Vagina (tissue), 2 donors: ENCODE measurements at places on chromosomes 16 and 17. TPM values are rescaled to one million over a fixed set of nuclear protein-coding genes. Genes with fewer than 3 reads are reported as not detected.

DNA sequence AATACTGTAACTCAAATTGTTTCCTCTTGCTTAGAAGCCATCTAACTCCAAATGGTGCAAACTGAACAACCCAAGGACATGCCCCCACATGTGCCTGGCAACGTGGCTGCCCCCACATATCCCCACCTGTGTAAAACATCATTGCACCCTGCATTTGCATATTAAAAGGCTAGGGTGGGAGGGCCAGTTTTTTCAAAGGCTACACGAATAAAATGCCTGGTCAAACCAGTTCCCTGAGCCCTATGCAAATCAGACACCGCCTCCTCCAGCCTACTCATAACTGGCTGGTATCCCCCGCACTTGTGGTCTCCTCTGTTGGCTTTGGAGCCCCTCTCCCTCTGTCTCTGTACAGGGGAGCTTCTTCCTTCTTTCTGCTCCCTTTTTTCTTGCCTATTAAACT is 26.7 kb downstream of the C16orf54 start:
- DNase-seq, result no peak

The CD300H gene
- total RNA-seq, result not detected

The ACSM2A gene
- total RNA-seq, result not detected

- DNase-seq, result no peak
Observed at GRCh38 chr16:82609140-82609539, 17.6 kb upstream of the CDH13 start.

The INCA1 gene
- 1.7 TPM for total RNA-seq

The QPRT gene
- 13.8 TPM for total RNA-seq

DNA sequence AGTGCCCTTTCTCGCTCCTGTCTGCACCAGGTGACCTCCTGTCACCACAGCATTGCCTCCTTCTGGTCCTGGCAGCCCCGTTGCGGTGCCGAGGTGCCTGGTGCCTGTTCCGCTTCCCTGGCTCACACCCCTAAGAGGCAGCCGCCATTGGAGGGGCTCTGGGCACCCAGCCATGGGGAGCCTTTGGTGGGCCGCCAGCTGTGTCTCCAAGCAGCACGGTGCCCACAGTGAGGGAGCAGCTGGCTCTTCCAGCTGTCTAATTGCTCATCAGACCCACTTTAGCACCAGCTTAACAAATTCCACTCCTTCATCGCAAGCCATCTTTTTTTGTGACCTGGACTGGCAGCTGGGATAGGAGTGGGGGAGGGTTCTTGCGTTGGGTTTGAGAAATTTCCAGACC is 276.1 kb downstream of the SNX29 start:
- no peak for DNase-seq

DNA sequence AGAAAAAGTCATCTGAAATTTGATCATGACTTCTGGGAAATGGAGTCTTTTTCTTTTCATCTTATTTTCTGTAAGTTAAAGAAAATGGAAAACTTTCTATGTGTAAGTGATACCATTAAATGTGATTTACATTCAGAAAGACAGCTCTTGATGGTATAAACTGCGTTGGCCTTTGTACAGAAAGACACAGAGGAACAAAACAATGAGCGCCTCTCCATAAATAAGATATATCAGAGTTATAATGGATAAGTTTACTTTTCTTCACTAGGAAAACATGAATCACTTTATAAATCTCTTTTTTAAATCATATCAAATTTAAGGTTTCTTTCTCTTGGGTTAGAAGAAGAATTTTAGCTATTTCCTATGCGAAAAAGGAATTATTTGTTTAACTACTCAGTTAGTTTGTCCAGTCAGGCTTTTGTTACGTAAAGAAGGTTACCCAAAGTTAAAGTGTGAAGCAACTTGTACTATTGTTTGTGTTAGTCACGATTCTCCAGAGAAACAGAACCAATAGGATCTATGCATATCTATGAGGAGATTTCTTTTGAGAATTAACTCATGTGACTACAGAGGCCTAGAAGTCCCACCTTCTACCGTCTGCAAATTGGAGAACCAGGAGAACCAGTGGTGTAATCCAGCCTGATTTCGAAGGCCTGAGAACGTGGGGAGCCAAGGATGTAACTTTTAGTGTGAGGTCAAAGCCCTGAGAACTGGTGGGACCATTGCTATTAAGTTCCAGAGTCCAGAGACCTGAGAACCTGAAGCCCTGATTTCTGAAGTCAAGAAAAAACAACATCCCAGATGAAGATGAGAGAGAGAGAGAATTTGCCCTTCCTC is 295.4 kb upstream of the KCNJ16 start:
- no peak for DNase-seq

The KCTD19 gene
- not detected for total RNA-seq

GRCh38 chr16:17512636-17513220 is 42.0 kb upstream of the XYLT1 start:
- DNase-seq, result no peak

DNA sequence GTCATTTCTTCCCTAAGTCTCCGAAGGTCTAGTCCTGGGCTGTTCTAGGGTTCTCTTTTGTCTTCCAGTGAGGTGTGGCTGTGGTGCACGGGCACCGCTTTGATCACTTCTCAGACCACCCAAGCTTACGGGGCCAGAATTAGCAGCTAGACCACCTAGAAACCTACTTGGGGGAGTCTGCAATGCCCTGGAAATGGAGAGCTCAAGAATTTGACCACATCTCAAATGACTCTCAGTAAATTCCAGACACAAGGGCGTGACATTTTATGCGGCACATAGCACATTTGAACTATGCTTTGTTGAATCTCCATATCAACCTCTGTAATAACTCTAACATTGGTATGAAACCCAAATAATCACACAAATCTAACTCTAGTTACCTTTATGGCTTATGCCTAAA is 24.9 kb downstream of the TRIM16 start:
- no peak for DNase-seq

DNA sequence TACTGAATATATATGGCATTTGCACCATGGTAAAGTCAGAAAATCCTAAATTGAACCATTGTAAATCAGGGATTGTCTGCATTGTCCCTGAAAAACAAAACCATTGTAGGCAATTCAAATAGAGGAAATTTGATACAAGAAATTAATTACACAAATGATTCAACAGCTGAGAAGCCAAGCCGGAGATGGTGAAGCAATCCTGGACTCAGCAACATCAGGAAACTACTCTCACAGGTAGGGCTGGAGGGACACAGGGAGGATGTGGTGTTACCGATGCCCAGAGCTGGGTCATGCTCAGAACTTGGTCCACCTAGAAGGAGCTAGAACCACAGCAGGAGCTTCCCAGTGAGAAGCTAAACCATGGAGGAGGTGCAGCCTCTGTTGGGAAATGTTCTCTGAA is 18.5 kb upstream of the SCNN1B start:
- no peak for DNase-seq

DNA sequence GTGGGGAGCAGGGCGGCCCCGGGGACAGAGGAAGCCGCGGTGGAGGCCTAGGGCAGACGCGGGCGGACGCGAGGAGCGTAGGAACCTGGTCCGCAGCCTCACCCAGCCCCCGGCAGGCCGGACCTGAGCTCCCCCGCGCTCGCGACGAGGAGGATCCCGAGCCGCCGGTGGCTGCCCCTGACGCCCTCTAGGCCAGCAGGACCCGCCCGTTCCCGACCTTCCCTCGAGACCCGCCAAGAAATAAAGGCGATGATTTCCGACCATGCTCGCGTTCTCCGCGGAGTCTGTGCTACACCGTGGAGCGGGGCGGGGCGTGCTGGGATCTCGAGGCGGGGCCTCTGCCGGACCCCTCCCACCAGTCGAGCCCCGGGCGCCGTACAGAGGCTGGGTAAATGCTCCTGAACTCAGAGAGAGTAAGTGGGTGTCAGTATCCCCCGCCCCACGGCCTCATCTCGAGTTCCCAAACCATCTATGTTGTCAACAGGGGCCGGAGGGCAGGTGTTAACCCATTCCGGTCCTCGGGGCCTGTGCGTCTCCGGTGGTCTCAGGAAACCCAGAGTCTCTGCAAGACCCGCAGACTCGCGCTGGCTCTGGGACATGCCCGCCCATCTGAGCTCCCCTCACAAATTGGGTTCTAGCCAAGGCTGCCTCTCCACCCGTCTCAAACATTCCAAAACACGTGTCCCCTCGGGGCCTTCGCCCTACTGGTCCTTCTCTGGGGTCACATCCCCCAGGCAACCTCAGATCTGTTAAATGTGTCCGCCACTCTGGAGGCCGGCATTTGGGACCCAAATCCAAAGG is 13.7 kb downstream of the SYCE1L start:
- DNase-seq, result no peak

The DPEP3 gene
- not detected for total RNA-seq

DNA sequence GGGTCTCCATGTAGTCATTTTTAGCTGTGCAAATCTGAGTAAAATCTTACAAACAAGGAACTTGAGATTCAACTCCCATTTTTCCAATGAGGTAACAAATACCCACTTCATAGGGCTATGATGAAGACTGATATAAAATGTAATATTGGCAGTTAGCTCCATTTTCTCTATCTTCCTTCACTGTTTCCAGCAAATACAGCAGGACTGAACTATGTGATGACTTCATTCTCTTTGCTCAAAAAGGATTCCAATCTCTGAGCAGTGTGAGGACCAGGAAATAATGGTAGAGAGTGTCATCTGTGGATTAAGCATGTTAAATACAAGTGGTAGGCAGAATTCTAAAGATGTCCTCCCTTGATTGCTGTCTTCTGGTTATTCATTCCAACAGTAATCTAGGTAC is 18.3 kb downstream of the RND2 start:
- DNase-seq, result no peak

The EMC8 gene
- total RNA-seq, result 42.0 TPM

DNA sequence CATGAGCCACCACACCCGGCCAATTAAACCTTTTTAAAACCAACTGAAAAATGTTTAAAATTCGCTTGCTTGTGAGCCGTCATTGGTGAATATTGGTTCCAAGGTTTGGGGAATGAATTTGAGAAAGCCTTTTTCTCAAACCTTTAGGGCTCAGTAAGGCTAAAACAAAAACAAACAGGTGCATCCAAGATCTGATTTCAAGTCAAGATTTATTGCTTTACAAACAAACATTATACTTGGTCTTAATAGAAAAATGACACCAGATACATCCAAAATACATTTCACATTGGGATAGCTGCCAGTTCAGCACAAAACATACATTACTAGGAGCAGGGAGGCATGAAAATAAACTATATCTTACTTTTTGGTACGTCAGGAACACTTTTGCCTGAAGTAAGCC is 5.4 kb downstream of the C17orf58 start:
- DNase-seq, result no peak

The CLEC18A gene
- 1.2 TPM for total RNA-seq

The IRX3 gene
- total RNA-seq, result 16.5 TPM

The PRSS36 gene
- total RNA-seq, result 1.2 TPM
